ENCODE measurements at places on chromosomes 11 and 22.

- DNase-seq = no peak
These were observed 1.5 kb downstream of the BCR start for GRCh38 chr22:23181721-23182308.

DNA sequence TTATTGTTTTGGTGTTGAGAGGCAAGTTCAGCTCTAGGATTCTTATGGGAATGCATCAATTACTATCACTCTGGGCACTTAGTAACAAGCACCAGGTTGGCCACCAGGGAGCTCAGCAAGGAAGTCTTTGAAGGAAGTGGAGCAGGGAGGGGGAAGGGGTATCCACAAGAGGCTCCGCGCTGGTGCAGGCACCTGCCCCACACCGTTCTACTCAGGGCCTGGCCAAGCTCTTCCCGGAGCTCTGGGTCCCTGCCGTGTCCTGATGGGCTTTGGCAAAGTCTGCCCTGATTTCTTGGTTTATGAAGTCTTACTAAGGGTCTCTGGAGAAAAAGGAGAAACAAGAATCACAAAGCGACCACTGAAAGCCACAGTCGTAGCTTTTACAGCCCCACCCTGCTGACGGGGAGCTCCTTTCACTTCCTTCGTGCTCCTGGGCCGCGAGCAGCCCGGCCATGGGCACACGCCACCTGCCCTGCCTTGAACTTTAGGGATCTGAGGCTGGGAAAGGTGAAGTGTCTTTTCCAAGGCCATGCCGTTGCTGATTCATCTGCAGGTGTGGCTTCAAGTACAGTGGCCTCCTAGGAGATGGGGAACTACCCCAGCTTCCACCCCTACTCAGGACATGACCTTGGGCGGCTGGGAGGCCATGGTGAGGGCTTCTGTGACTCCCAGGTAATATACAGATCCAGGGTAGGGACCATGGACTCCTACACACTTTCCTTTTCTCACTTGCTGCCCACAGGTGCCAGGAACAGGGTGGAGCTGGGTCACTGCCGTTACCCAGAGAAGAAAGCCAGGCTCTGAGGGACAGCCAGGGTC lies 15.9 kb upstream of the LRRC32 start:
- DNase-seq = no peak

- DNase-seq = no peak
These were observed 258.9 kb downstream of the SWAP70 start for GRCh38 chr11:9922806-9923205.

DNA sequence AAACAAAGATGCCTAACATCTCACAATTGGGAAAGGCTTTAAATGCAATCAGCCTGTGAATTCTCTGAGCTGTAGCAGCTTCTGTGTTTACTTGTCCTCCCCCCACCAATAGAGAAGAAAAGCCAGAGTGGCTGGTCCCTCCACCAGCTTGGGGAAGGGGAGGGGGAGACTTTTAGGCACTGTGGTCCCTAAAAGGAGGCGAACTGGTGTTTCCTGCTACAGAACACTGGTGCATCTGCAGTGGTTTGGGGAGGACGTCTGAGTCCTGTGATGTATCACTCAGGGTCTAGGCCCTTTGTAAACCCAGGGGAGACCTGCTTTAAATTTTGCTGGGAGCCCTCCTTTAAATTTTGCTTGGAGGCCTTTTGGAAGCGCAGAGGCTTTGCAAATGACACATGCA lies 16.9 kb downstream of the TNRC6B start:
- DNase-seq = no peak

DNA sequence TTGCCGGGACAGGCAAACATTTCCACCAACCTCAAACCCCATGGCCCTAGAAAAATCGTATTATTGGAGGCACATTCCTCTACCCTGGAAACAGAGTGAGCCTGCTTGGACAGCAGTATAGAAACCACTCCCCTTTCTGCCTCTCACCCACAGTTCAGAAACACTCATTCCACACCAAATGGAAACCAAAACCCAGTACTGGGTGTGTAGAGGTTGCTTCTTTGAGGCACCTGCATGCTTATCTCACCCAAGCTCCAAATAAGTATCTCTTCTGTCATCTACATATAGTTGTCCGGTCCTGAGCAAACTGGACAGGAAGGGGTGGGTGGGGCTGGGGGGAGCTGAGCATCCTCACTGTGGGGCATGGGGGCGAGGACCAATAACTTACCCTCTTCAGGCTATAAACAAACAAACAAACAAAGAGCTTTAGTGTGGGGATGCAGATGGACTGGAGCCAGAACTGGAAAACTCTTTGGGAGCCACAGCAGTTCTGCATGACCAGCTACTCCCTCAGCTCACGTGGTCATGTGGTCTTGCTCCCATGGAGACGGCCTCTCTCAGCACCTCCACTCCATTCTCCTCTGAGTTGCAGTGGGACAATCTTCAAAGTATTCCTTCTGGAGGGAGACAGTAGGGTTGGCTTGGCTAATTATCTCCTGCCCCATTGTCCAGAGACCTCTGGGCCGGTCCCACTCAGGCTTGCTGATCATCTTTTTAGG lies 1.0 kb upstream of the PLAAT2 start:
- peak; percentile 2 for DNase-seq

DNA sequence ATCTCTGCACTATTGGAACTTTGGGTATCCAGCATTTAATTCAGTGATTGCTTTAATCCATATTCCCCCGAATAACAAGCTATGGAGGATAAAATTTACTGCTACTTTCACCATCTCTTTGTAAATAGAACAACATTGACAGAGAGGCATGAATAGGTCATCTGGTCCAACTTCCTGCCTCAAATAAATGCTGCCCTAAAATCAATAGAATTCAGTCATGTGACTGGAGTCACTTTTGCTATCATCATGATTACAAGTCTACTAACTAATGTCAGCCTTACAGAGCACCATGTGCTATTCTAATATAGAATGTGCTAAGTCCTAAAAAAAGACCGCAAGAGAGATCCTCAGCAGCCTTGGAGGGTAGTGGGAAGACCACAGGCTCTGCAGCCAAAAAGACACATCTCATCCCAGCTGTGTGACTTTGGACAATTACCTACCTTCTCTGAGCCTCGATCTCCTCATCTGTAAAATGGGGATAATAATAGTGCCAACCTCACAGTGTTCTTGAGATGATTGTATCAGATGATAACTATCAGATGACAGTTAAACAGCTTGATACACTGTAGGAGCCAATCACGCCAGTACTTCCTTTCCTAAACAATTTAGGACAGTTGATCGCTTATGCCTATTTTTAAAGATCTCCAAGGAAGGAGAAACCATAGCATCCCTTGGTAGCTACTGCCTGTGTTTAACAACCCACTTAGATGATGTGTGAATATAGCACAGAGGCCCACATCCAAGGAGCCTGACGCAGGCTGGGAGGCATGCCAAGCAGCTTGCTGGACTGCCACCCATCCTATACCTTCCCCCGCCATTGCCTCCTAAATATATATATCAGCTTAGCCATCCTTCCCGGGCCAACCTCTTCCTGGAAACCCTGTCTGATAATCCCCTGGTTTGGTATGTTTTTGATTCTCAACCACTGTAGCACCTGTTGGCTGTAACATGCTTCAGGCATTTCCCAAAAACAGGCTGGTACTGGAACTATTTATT lies 77.3 kb upstream of the PHF21A start:
- DNase-seq = no peak

GRCh38 chr11:102510439-102511135 lies 20.0 kb downstream of the MMP7 start:
- DNase-seq = no peak
